Thymus (tissue), 14 donors: ENCODE measurements at places on chromosomes 7 and 10. TPM values are rescaled to one million over a fixed set of nuclear protein-coding genes. Genes with fewer than 3 reads are reported as not detected.
A peak's percentile ranks its signal among the peaks of the same experiment; 100 is the strongest.

DNA sequence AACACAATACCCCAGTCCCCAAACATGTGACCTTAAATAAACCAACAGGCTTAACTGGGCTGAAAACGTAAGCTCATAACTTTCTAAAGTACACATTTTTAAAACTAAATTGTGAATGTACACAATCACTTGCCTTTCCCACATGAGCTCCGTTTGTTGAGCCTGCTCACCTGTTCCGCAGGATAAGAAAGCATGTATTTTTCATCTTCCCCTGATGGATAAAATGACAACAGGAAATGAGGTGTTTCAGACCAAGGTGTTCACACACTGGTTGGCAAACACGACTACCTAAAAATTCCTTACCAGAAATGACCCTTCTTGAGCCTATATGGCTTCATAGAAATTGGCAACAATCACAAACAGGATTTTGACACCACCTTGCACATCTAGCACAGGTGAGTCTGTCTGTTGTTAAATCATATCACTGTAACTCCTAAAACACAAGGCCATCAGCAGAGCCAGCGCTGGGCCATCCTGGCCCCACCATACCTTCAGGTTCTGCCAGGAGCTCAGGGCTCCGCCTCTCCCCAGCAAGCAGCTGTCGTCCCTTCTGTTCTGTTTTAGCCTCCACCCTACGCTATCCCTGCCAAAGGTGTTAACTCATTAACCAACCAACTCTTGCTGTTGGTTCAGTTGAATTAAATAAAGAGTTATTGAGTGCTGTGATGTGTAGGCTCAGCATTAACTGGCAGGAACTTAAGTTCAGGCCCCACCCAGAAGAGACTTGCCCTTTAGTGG, 73.6 kb upstream of the RNF32 start:
- DNase-seq, result no peak
- H3K27me3 ChIP-seq, result no peaks in the 10 kb centered on the region
- no peak overlapping the region for H3K27ac ChIP-seq
- H3K36me3 ChIP-seq, result no peaks in the 10 kb centered on the region
- H3K4me1 ChIP-seq, result no peaks in the 10 kb centered on the region

DNA sequence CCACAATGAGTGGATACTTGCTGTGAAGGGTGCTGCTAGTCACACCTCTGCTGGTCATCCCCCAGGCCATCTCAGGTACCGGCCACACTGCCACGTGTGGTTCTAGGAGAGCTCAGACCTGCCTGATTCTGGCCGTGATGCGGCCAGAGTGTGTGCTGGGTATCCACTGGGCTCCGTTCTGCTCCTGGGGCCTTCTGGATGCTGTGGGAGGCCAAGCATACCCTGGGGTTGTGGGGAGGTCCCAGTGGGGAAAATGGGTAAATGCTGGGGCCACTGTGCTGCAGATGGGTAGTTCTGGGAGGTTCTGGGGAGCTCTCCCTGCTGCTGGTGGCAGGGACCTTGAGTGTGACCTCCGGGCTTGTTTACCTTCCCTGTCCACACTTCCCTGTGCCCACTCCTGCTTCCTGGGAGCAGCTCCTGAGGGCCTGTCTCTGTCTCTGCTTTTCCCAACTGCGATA, 318.4 kb downstream of the GLRX3 start:
- no peak overlapping the region for H3K27ac ChIP-seq

GRCh38 chr10:132660385-132660784, 122.8 kb downstream of the INPP5A start:
- H3K27me3 ChIP-seq, result no peaks in the 10 kb centered on the region
- no peak for DNase-seq
- peaks cover 4% of the 10 kb centered on the region for H3K36me3 ChIP-seq
- no peak overlapping the region for H3K4me3 ChIP-seq
- H3K27ac ChIP-seq, result no peak overlapping the region
- H3K4me1 ChIP-seq, result peaks cover 4% of the 10 kb centered on the region

- no peaks in the 10 kb centered on the region for H3K36me3 ChIP-seq
- H3K4me3 ChIP-seq, result no peak overlapping the region
- no peaks in the 10 kb centered on the region for H3K4me1 ChIP-seq
- no peak for DNase-seq
- no peak overlapping the region for H3K27ac ChIP-seq
Observed at GRCh38 chr10:49744091-49744685, 17.9 kb downstream of the OGDHL start.

- H3K4me1 ChIP-seq, result no peaks in the 10 kb centered on the region
- no peaks in the 10 kb centered on the region for H3K36me3 ChIP-seq
- H3K27ac ChIP-seq, result no peak overlapping the region
- H3K4me3 ChIP-seq, result no peak overlapping the region
Observed at GRCh38 chr7:82291931-82292330, 151.6 kb downstream of the CACNA2D1 start.

- no peaks in the 10 kb centered on the region for H3K4me1 ChIP-seq
- H3K27ac ChIP-seq, result no peak overlapping the region
- H3K27me3 ChIP-seq, result no peaks in the 10 kb centered on the region
- no peak for DNase-seq
- no peak overlapping the region for H3K4me3 ChIP-seq
- H3K36me3 ChIP-seq, result no peaks in the 10 kb centered on the region
Observed at GRCh38 chr10:126959906-126960685, 54.9 kb downstream of the DOCK1 start.

GRCh38 chr7:80414331-80414730, 97.5 kb downstream of the GNAT3 start:
- no peak overlapping the region for H3K27ac ChIP-seq
- DNase-seq, result no peak
- H3K4me1 ChIP-seq, result no peaks in the 10 kb centered on the region
- H3K27me3 ChIP-seq, result no peaks in the 10 kb centered on the region
- no peaks in the 10 kb centered on the region for H3K36me3 ChIP-seq

DNA sequence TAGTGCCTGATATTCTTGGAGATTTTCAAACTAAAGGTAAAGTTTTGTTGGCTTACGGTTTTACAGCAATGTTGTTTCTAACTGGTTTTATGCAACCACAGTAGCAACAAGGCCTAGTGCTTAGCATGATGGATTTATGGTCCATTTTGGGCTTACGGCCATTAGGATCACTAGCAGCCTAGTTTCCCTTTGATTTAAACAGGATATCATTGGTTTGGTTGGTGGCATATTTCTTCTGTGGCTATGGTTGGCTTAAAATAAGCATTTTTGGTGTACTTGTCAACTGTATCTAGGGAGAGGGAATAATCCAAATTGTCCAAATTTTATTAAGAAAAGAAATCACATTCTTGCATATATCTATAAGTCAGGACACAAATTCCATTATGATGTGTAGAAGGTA, 194.0 kb downstream of the HDAC9 start:
- DNase-seq, result no peak
- no peak overlapping the region for H3K4me3 ChIP-seq
- H3K27me3 ChIP-seq, result no peaks in the 10 kb centered on the region
- H3K27ac ChIP-seq, result no peak overlapping the region
- no peaks in the 10 kb centered on the region for H3K36me3 ChIP-seq

DNA sequence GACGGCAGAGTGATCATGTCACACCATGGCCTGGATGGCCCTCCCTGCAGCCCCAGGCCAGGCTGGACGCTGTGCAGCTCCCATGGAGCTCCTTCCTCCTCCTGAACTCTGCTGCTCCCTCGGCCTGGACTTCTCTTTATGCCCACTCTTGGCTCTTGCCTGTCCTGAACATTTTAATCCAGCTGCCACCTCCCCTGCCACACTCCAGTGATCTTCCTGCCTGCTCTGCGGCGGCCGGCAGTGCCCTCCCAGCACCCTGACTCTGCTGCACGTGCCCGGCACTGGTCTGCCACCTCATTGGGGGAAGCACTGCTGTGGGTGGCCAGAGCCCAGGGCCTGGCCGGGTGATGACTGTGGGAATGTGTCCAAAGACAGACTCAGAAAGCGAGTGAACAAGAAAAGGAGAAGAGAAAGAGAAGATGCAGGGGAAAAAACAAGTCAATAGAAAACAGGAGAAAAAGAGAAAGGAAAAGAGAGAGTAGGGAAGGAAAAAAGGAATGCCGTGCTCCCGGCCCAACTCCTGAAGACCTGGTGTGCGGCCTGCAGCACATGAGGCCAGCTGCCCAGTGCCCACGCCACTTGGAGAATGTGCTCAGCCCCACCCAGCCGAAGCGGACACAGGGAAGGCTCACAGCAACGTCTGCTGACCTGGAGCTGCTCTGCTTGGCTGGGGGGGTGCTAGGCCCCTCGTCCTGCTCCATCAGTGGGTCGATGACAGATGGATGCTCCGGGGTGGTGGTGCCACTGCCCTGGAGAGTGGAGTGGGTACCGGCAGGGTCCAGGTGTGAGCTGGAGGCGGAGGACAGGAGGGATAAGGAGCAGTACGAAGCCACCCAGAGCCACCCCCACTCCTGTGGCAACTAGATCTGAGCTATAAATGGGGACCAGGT, 115.9 kb downstream of the DLG5 start:
- H3K4me1 ChIP-seq, result no peaks in the 10 kb centered on the region
- no peak overlapping the region for H3K4me3 ChIP-seq
- no peaks in the 10 kb centered on the region for H3K27me3 ChIP-seq
- no peak for DNase-seq
- H3K27ac ChIP-seq, result no peak overlapping the region

DNA sequence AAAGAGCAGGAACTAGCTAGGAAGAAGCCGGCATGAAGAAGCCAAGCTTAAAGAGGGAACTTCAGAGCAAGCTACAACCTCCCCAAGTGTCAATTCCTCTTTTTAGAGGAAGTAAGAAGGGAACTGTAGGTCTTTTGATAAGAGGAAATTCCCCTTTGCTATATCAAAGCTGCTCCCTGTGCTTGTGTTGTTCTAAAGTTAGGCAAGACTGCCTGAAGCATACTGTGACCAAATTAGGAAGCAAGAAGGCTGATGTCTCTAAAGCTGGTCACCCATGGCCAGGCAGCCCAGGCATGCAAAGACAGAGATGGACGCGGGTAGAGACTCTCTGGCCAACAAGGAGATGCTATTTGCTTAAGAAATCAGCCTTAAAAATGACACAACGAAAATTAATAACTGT, 87.9 kb downstream of the RNF216 start:
- no peak for DNase-seq
- H3K27me3 ChIP-seq, result no peaks in the 10 kb centered on the region
- H3K36me3 ChIP-seq, result peaks cover 4% of the 10 kb centered on the region
- peaks cover 80% of the 10 kb centered on the region for H3K4me1 ChIP-seq
- peak overlapping the region; percentile 93 for H3K27ac ChIP-seq

- no peaks in the 10 kb centered on the region for H3K36me3 ChIP-seq
- H3K27me3 ChIP-seq, result no peaks in the 10 kb centered on the region
- H3K4me1 ChIP-seq, result no peaks in the 10 kb centered on the region
- H3K4me3 ChIP-seq, result no peak overlapping the region
- no peak overlapping the region for H3K27ac ChIP-seq
Observed at GRCh38 chr7:86453454-86453853, 190.3 kb upstream of the GRM3 start.

- no peak overlapping the region for H3K4me3 ChIP-seq
- H3K36me3 ChIP-seq, result no peaks in the 10 kb centered on the region
- H3K27me3 ChIP-seq, result no peaks in the 10 kb centered on the region
- H3K27ac ChIP-seq, result no peak overlapping the region
- no peak for DNase-seq
Observed at GRCh38 chr10:94216201-94216600, 146.5 kb downstream of the NOC3L start.

DNA sequence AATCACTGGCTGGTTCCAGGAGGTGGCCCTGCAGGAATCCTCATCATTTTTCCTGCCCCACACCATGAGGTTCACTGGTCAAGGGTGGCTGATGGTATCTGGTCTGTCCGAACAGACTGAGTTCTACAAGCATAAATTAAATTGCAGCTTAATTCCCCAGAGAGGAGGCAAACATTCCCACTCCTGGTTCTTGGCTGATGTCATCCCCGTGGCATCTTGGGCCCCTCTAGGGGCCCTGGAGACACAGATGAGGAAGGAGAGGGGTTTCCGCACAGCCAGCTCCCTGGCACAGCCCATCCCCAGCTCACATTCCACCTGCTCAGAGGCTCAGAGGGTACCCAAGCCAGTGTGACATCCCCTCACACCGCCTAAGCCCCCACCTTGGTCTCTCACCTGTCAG, 5.3 kb upstream of the KLRG2 start:
- no peak overlapping the region for H3K27ac ChIP-seq
- H3K36me3 ChIP-seq, result no peaks in the 10 kb centered on the region
- no peak for DNase-seq
- H3K27me3 ChIP-seq, result peaks cover 3% of the 10 kb centered on the region
- H3K4me3 ChIP-seq, result no peak overlapping the region
- H3K4me1 ChIP-seq, result peaks cover 3% of the 10 kb centered on the region

DNA sequence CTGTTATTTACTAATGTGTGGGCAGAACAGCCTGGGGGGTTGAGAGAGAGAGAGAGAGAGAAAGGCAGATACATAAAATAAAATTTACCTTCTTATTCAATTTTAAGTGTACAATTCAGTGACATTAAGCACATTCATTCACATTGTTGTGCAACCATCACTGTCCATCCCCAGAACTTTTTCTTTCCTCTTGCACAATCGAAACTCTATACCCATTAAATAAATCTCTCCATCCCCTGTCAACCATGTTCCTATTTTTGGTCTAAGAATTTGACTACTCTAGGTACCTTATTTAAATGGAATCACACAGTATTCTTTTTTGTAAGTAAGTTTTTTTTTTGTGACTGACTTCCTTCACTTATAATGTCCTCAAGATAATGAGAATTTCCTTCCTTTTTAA, 181.6 kb downstream of the SND1 start:
- no peaks in the 10 kb centered on the region for H3K36me3 ChIP-seq
- no peaks in the 10 kb centered on the region for H3K4me1 ChIP-seq
- no peak overlapping the region for H3K27ac ChIP-seq
- no peak for DNase-seq
- H3K27me3 ChIP-seq, result no peaks in the 10 kb centered on the region

GRCh38 chr10:18140957-18141845, 977 bp downstream of the CACNB2 start:
- no peak overlapping the region for H3K27ac ChIP-seq
- H3K36me3 ChIP-seq, result no peaks in the 10 kb centered on the region
- peaks cover 27% of the 10 kb centered on the region for H3K27me3 ChIP-seq
- DNase-seq, result no peak
- peak overlapping the region; percentile 26 for H3K4me3 ChIP-seq

DNA sequence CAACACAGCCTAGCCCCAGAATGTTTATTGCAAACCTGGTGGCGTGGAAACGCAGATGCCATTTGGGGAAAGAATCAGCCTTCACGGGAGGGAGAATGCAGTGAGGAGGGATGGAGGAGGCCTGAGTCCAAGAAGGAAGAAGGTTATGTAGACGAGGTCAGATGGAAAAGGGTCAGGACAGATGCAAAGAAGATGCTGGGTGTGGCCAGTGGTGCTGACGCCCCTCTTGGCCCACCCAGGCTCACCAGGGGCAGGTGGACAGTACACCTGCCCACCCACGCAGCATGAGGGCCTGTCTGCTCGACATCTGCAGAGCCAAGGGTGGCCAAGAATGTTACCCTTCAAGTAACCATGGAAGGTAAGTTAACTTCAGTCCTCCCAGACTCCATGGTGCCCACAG, 40.5 kb downstream of the OAT start:
- no peaks in the 10 kb centered on the region for H3K36me3 ChIP-seq
- no peaks in the 10 kb centered on the region for H3K4me1 ChIP-seq

- H3K27ac ChIP-seq, result peak overlapping the region; percentile 48
- no peaks in the 10 kb centered on the region for H3K27me3 ChIP-seq
- H3K36me3 ChIP-seq, result peaks cover 69% of the 10 kb centered on the region
- H3K4me3 ChIP-seq, result peak overlapping the region; percentile 14
- no peak for DNase-seq
- H3K4me1 ChIP-seq, result peaks cover 94% of the 10 kb centered on the region
Observed at GRCh38 chr10:11176746-11177145, 159.1 kb downstream of the CELF2 start.

Gene GRB10
- polyA plus RNA-seq, result 7.8 TPM

Gene NUTM2B
- polyA plus RNA-seq, result 0.09 TPM

Gene CCDC172
- polyA plus RNA-seq, result 0.16 TPM

Gene TMEM270
- 0.46 TPM for polyA plus RNA-seq

Gene STEAP1
- polyA plus RNA-seq, result 3.8 TPM

Gene HOXA7
- polyA plus RNA-seq, result 0.41 TPM

Gene TUBB8
- polyA plus RNA-seq, result 0.75 TPM

Gene AUTS2
- polyA plus RNA-seq, result 17.1 TPM

Gene CLCN1
- 0.57 TPM for polyA plus RNA-seq
